ENCODE measurements at places on chromosomes 1 and 21.

DNA sequence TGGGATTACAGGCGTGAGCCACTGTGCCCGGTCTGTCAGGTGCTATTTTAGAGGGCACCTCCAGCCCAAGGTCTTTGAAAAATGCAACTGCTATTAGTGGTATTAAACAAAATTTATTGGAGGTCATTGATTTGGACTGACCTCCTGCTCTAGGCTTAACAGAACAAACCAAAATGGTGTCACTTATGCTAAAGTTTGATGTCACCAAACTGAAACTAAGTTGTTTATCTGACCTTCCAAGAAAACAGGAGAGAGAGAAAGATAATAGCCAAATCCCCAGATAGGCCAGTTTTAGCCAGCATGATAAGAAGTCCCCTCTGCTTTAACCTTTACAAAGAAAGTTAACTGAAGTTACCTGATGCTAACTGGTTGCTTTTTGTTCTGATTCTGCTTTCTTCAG lies 8.1 kb upstream of the INAVA start:
- no peak for DNase-seq

GRCh38 chr1:12416744-12417143 lies 186.9 kb downstream of the VPS13D start:
- no peak for DNase-seq

DNA sequence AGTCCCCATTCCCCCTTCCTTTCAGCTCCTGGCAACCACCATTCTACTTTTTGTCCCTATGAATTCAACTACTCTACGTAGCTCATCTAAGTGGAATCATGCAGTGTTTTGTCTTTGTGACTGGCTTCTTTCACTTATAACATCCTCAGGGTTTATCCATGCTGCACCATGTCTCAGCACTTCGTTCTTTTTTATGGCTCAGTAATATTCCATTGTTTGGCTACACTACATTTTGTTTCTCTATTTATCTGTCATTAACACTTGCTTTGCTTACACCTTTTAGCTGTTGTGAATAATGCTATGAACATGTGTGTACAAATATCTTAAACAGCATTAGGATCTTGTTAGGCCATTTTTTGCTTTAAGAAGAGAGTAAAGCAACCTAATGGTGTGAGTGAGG lies 1.5 kb upstream of the MRPS14 start:
- DNase-seq = no peak

DNA sequence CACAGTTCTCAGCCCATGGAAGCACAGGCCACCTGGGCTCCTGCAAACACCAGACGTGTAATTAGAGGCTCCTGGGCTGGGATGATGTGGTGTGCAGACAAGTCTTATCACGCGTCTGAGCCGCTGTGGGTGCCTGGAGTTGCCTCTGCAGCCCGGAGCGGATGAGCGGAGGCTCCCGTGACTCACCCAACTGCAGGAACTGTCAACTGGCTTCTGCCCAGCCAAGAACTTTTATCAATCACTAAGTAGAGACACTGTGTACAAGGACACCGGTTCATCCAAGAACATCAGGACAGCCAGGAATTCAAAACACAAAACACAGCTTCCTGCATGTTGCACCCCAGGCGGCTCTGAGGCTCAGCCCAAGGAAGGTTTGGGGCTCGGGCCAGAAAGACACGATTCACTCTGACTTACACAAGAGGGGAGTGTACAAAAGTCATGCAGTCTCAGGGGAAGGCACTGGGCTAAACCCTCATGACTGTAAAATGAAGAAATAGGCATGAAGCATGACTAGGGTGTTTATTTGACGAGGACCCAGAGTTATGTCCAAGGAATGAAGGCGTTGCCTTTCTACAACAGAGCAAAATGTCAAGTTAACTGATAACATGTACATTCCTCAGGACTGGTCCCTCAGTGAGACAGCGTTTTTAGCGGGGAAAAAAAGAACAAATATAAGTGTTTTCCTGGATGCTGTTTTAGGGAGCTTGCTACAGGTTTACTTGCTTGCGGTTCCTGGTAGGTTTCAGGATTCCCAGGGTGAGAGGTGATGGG lies 21.1 kb downstream of the ERRFI1 start:
- DNase-seq = no peak

DNA sequence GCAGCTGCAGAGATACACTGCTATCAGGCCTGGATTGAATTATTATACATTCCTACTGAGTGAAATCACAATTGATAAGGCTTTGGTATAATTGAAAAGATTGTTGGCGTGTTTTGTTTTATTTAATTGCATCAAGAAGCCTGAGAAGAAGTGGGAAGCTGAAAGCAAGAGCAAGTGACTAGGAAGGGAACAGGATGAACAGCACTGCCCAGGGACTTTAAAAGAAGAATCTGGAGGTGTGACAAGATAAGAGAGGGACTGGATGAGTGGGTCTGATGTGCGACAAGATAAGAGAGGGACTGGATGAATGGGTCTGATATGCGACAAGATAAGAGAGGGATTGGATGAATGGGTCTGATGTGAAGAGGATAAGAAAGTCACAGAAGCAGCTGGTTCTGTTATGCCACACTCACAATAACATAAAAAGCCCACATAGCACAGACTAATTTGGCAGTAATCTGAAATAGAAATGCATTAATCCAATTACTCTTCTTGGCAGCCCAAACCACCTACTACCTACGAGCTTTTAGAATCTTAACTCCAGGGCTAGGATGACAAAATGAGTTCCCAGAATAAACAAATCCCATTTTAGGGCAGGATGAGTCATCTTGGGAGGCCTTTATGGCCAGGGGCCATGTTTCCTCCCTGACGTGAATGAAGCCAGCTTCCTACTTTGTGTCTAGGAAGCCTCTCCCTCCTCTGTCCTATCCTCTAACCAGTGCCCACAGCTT lies 129.7 kb downstream of the DUSP10 start:
- peak; percentile 23 for DNase-seq

DNA sequence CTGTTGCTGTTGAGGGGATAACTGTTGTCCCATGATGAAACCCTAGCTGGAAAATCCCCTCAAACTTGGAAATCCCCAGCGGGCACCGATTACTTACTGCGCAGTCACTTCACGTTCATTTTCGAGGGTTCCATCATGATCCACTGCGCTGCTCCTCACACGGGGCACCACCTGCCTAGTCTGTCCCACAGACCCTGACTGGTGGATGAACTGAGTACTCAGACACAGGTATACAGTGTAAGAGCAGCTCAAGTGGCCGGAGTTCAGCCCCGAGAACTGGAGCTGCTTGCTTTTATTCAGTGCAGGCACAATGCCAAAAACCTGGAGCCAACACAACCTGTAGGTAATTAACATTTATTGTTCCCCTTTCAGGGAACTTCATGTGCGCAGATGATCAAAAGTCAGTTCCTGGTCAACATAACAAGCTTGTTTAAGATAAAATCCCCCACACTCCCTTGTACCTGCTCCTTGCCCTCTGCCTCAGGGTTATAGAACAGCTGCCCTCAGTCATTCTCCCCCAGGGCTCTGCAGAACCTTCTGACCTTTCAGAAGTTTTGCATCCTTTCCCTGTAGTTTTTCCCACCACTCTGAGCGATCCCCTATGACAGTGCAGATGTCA lies 46.5 kb upstream of the PRELP start:
- peak; percentile 5 for DNase-seq

- DNase-seq = no peak
Observed at GRCh38 chr1:183941001-183941400, 96.5 kb downstream of the COLGALT2 start.

- no peak for DNase-seq
Observed at GRCh38 chr1:227395426-227396028, 77.2 kb upstream of the CDC42BPA start.

DNA sequence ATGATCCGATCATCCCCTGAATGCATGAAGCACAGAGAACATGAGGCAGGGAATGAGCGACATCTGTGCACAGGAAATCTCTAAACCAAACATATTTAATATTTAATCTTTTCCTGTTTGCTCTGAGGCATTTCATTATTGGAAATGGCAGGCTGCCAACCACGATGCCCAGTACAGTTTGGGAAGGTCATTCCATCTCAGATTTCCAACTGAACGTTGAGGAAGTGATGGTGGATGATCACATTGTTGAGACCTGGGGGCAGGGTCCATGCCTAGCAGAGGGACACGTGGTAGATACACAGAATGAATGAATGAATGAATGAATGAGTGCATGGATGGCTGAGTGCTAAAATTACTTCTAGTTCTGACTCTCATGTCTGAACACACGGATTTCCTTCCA lies 15.9 kb upstream of the FASLG start:
- DNase-seq = no peak

DNA sequence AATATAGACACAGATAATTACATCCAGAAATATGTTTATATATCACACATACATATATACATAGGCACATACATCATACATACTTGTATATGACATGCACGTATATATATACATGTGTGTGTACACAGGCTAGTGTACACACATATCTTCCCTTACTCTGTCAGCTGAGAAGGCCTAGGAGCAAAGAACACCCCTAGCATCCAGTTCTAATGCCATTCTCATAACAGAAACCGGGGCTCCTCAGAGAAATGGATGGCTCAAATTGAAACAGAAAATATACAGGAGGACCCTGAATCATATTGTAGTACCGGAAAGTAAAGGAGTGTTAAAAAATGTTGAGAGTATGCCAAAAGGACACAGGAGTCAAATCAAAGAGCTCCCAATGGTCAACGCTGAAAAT lies 19.7 kb upstream of the HYI start:
- DNase-seq = peak; percentile 48

DNA sequence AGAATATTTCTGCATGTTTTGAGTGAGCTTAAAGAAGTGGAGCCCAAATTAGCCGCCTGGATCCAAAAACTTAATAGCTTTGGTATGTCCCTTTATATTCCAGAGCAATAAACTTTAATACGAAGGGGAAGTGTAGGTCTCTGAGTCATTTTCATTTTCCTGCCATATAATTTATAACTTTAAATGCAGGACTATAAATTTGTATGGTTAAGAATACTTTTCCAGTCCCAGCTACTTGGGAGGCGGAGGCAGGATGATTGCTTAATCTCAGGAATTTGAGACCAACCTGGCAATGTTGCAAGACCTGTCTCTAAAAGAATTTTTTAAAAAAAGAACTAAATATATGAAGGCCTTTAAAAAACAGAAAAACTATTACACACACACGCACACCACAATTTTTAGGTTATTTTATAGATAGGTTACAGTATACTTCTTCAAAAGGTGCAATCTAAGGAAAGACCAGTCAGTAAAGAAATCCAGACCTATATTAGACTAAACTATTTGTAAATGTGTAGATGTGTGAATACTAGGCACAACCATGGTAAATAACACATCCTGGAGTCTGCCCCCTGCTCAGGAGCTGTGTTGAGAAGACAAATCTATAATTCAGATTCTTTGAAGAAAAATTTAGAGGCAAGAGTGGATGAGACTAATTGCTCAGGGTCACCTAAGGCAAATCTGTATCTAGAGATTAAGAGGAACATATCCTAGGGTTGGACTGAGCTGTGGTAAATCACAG lies 80.3 kb downstream of the TTC3 start:
- DNase-seq = no peak

- no peak for DNase-seq
Observed at GRCh38 chr1:217268058-217268457, 362.8 kb downstream of the GPATCH2 start.

DNA sequence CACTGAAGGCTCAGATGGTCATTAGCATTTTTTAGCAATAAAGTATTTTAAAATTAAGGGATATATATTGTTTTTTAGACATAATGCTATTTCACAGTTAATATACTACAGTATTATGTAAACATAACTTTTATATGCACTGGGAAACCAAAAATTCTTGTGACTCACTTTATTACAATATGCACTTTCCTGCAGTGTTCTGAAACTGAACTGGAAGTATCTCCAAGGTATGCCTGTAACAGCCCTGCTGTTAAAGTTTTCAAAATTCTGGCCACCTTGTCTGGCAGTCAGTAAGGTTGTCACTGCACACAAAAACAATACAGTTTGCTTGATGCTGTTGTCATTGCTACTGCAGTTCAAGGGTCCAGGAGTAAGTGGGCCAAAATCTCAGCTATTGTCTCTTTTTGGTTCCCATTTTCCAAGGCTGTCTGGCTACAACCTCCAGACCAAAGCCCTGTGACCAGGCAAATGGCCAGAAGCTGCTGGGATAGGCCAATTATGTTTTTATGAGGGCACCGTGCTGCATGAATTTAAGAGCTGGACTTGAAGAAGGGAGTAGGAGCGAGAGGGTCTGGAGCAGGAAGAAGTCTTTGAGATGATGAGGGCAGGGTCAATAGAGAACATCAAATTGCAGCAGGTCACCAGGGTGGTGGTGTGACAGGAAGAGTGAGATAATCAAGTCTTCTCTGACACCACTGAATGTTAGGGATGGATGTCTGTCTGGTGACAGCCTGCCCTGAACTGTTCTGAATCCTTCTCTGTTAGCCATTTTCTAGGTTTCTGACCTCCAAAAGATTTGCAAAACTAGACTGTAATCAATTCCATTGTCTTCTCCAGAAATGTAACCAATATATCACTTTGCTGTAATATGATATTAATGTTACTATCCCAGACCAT lies 82.3 kb upstream of the CACHD1 start:
- DNase-seq = no peak

DNA sequence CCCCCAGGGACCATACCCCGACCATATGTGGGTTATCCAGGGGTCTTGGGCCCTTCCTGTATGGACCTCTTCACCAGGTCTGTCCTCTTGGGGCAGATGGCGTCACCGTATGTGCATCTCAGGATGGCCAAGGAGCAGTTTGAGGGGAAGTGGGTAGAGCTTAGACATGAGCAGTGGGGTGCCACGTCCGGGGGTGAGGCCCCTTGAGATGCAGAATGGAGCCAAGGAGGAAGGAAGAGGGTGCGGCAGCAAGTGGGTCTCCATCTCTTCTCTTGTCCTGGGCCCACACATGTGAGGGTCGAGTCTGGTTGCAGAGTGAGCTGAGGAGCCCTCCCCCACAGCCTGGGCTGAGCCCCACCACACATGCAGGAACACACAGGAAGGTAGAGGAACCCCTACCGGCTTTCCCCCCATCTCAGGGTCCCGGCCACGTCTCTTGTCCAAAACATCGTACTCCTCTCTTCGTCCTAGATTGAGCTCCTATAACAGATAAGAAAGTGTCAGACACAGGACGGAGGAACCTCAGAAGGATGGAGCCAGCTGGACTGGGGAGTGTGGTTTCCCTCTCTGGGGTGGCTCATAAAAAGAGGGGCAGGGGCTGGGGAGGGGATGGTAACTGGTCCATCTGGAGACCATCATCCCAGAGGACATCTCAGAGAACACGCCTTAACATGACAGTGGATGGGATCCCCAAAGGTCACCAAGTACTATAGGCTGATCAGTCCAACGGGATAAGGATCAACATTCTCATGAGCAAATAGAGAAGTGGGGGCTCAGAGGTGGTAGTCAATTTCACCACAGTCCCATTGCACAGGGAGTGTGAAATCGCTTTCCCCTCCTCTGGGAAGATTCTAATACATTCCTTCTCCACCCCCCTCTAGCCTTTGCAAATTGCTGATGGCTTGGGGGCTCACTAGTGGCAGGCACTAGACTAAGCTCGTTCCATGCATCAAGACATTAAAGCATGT lies 79.9 kb downstream of the CD247 start:
- DNase-seq = no peak

- no peak for DNase-seq
Observed at GRCh38 chr1:184626076-184627006, 128.3 kb downstream of the EDEM3 start.

- DNase-seq = no peak
Observed at GRCh38 chr1:197197430-197197997, 51.0 kb upstream of the ASPM start.

GRCh38 chr21:40845441-40845995 lies 1.4 kb downstream of the DSCAM start:
- DNase-seq = no peak

- DNase-seq = no peak
Observed at GRCh38 chr1:246092136-246092535, 414.9 kb downstream of the SMYD3 start.

GRCh38 chr1:100627054-100627716 lies 89.2 kb downstream of the GPR88 start:
- DNase-seq = no peak
